ENCODE measurements at places on chromosomes 13 and 19.

DNA sequence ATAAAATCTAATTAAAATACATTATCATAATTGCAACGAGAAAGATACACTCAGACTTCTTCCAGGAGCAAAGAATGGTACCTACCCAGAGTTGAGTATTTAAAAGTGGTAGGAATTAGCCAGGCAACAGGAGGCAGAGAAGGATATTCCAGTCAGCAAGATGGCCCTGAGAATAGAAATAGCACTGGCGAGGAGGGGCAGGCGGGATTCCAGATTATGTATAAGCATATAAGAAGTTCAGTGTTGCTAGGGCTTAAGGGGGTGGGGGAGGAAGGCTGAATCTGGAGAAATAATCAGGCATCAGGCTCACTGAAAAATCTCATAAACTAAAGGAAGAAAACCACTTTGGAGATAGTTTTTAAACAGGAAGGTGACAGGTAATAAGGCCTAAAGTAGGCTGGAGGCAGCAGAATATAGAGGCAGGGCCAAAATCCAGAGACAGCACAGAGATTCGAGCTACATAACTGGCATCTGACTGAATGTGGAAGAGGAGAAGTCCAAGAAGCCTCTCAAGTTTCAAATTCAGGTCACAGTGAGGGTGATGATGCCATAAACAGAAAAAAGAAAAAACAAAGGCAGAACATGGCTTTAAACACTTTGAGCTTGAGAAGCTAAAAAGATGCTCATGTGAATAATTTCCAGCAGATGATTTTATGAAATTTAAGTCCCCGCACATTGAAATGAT lies 7.5 kb downstream of the KPNA3 start:
- DNase-seq: no peak

GRCh38 chr13:95256091-95256490 lies 45.2 kb downstream of the ABCC4 start:
- no peak for DNase-seq

GRCh38 chr19:49488863-49489537 lies 1.6 kb downstream of the RPL13A start:
- no peak for DNase-seq

- no peak for DNase-seq
These were observed 5.2 kb downstream of the HSH2D start for GRCh38 chr19:16148443-16149229.

All from NCI-H345 (cell line).